ENCODE measurements at places on chromosomes 13 and 19.

DNA sequence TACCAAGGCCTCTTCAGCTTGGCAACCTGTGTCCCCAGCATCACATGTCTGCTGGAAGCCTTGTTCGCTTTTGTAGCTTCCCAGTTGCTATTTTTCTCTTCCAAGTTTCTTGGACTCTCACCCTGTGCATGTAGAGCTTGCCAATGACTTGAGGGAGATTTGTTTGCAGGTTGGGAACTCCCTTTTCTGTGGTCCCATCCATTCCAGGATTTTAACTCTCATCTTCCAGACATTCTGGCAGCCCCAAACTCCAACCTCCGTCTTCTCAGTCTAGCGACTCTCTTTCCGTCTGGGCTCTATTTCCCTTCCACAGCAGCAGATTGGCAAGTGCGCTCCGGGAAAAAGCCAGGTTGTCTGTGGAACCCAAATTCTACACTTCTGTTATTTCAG lies 9.0 kb downstream of the PLAUR start:
- no peak for DNase-seq

DNA sequence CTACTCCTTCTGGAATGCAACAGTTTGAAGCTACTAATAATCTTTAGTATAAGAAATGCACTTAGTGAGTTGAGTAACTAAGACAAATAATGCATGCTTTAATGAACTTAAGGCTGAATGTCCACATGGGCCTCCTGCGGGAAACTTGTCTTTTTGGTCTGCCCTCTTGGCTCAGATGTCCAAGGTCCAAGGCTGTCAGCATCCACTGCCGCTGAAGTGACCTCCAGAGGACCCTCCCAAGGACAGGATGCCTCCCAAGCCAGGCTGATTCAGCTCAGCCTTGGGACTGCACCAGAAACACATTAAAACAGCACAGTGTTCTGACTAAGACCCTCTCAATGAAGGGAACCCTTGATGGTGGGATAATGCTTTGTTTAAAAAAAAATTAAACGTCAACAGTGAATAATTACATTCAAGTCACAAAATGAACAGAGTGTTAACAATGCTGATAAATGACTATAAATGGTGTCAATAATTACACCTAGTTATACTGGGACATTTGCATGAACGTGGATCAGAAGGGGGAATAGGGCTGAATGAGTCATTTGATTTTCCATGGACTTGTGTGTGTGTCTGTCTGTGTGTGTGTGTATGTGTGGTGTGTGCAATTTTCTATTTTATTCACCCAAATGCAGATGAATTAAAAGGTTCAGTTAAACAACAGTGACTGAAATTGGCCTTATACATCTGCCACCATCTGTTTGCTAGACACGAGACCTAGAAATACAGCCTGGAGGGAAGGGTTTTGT lies 150.5 kb downstream of the COL4A1 start:
- DNase-seq: no peak

DNA sequence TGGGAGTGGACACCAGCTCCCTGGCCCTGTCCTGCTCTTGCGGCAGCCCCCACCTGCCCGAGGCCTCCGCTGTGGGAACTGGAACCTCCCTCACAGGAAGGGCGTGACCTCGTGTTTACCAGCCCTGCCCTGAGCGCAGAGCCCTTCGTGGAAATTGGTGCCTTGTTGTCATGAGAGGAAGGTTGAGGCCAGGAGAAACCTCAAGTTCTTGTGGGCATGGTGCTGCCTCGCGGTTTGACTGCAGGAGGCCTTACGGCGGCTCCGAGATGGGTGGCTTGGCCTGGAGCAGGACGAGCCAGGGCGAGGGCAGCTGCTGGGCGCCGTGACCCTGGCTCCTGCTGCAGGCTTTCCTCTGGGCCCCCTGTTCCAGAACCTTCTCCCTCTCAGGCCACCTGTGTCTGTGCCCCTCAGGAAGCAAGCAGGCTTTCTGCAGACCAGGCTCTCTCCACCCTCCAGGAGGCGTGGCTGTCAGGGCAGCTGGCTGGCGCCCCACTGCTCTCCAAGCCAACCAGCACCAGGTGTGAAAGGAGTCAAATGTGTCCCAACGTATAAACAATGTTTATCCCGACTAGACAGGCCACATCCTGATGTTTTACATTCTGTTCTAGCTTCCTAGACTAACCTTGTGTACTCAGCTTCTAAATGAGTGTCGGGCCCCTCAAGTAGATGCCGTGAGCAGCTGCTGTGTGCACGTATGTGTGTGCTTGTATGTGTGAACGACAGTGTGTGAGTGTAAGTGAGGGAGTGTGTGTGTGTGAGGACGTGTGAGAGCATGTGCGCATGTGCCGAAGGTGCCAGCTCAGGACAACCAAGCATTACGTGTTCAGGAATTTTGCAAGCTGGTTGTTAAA lies 10.4 kb upstream of the RASA3 start:
- no peak for DNase-seq

- no peak for DNase-seq
Measured at GRCh38 chr13:98313023-98313921, 136.2 kb upstream of the RNF113B start.

DNA sequence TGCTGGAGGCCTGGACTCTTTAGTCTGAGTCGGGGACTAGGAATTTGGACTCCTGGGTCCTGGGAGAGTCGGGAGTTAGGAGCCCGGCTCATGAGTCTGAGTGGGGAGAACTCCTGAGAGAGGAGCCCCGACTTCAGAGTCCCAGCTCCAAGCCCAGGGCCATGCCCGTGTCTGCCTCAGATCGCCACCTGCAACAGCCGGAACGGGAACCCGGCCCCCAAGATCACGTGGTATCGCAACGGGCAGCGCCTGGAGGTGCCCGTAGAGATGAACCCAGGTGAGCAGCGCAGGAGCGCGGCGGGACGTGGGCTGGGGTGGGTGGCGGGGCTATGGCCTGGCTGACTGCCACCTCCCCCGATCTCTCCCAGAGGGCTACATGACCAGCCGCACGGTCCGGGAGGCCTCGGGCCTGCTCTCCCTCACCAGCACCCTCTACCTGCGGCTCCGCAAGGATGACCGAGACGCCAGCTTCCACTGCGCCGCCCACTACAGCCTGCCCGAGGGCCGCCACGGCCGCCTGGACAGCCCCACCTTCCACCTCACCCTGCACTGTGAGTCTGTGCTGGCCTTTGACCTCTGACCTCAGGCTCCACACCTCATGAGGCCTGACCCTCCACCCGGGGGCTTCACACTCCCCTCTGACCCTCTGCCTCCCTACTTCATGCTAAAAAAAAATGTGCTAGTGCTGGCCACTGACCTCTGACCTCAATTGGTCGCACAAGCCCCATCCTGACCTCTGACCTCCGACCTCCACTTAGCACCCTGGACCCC lies 4.4 kb downstream of the BCAM start:
- DNase-seq: no peak

DNA sequence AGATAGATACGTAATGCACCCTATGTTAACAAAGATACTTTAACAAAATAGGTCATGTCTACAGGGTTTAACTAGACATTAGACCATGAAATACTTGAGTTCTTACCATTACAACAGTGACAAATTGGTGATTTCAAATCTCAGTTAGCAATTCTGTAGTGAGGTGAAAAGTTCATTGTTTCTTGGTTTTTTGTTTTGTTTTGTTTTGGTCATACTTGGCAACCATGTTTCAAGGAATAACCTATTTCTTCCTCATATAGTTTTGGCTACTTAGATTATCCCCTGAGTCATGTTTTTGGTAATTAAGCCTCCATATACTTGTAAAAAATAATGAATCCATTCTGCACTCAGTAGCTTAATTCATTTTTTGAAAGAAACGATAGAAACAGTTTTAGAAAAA lies 1200.4 kb downstream of the DIAPH3 start:
- DNase-seq: no peak

DNA sequence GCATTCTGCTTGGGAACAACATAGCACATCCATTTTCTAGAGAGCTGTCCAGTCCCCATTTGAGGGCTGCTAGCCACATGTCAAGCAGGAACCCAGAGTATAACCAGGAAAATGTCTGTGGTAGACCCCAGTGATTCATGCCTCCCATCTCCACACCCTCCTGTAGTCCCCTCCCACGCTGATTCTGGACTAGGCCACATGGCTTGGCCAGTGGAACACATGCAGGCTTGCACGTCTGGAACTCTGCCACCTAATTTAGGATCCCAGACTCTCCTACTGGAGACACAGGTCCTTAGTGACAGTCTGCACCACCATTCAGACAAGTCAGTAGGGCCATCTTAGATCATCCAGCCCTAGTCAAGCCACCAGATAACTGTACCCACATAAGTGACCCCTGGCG lies 149.8 kb downstream of the ZIC5 start:
- DNase-seq: no peak

GRCh38 chr19:5805462-5806132 lies 730 bp downstream of the NRTN start:
- DNase-seq: no peak

- no peak for DNase-seq
Measured at GRCh38 chr13:114101358-114102130, 30.9 kb downstream of the RASA3 start.

DNA sequence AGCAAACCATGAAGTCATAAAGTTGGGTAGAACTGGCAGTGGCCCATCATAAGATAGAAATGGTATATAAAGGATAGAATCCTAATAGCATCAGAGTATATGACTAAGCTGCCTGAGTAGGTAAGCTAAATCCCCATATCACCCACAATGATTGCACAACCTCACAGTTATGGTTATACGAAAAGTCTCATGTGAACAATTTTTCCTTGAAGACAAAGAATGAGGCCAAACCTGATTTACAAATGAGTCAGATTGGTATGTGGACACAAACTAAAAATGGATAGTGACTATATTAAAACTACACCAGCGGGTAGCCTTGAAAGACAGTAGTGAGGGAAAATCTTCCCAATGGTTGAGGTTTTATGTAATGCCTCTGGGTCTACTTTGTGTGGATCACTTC lies 40.9 kb upstream of the UFM1 start:
- DNase-seq: no peak
